HT-29 (cell line): ENCODE measurements at places on chromosomes 3 and 15.
A peak's percentile ranks its signal among the peaks of the same experiment; 100 is the strongest.

GRCh38 chr3:49013738-49014660 lies 4.4 kb downstream of the DALRD3 start:
- DNase-seq = peak; percentile 60

DNA sequence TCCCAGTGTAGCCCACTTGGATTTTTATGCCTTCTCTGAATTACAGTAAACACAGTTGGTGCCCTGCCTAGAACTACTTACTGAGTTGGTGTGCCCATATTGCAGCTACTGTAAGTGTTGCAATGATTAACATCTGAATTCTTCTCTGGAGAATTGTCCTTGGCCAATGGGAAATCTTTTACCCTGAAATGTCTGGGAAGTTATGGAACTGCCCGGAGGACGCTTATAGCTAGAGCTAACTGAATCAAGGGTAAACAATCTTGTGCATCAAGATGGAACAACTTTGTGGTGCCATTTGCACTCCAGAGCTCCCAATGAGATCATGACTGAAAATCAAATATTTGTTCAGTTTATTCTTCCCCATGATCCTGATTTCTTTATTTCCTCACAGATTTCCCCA lies 246.7 kb upstream of the CBLB start:
- DNase-seq = no peak

DNA sequence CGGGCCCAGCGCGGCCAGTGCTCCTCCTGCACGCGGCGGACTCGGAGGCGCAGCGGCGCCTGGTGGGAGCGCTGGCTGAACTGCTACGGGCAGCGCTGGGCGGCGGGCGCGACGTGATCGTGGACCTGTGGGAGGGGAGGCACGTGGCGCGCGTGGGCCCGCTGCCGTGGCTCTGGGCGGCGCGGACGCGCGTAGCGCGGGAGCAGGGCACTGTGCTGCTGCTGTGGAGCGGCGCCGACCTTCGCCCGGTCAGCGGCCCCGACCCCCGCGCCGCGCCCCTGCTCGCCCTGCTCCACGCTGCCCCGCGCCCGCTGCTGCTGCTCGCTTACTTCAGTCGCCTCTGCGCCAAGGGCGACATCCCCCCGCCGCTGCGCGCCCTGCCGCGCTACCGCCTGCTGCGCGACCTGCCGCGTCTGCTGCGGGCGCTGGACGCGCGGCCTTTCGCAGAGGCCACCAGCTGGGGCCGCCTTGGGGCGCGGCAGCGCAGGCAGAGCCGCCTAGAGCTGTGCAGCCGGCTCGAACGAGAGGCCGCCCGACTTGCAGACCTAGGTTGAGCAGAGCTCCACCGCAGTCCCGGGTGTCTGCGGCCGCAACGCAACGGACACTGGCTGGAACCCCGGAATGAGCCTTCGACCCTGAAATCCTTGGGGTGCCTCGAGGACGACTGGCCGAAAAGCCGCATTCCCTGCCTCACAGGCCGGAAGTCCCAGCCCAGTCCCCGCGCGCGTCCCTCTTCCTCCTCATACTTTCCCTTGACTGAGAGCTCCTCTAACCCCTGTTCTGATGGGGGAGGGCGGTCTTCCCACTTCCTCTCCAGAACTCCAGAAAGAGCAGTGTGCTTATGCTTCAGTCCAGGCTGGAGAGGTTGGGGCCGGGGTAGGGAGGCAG lies 1.4 kb upstream of the IL17RC start:
- DNase-seq = peak; percentile 58

DNA sequence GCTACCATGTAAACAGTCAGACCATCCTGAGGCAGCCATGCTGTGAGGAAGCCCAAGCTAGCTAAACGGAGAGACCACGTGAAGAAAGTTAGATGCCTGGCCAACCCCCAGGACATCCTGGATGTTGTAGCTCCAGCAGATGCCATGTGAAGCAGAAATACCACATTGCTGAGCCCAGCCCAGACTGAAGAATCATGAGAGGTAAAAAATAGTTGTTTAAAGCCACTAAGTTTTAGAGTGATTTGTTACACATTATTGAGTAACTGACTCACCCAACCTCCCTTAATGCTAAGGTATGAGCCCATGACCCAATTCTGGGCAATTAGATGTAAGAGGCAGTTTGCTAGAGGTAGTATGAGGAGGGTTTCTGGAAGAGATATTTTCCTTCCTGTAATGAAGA lies 200.5 kb downstream of the THRB start:
- DNase-seq = no peak

DNA sequence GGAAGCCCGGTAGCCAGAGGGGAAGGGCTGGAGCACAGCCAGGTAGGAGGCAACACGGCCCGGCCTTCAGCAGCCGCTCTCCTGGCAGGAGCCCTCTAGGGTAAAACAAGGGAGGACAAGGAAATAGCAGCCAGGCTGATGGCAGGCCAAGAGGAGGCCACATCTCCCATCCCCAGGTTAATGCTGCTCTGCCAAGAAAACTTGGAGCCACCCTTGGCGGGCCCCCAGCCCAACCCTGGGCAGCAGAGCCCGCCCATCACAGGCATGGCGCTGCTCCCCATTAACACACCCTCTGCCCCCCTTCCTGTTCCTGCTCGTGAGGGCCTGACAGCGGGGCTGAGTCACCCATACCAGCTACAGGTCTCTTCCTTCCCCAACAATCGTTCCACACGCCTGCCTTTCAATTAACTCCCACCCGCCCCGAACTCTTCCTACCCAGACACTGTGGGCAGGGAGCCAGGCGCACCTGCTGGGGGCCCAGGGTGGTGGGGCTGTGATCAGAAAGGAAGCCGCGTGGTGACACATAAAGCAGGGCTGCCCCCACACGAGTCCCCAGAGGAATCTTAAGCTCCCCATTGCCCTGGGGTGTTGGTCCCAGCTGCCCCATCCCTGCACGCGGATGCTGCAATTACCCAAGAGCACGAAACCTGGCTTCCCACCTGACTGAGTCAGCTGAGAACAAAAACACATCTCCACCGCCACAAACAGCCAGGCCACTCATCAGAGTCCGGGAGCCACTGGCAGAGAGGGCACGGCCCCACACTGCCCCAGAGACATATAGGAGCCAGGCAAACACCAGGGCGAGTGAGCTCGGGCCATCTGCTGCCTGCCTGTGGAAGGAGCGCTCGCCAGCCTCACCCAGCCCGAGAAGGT lies at the start of gene C15orf62:
Gene C15orf62, plus strand, starts transcription at position 707 of the 873 bp plus-strand sequence. CDS start 516 bp downstream, outside the sequence.
- DNase-seq = peak; percentile 97

DNA sequence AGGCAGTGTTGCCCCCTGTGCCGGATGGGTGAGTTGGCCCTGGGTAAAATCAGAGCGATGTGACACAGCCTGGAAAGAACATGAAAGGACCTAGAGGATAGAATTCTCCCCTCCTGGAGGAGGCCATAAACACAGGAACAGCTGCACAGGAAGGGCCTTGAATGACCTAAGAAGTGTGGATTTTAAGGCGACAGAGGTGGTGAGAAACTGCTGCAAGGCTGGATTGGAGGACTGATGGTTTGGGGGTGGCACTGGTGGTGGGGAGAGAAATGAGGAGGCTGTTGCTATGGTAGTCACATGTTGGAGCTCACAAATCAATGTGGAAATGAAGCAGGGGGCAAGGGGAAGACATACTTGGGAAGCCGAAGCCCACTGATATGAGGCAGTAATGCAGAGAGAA lies 13.8 kb downstream of the XIRP1 start:
- no peak for DNase-seq

- no peak for DNase-seq
These were observed 39.9 kb upstream of the LRTM1 start for GRCh38 chr3:54967731-54968161.

- DNase-seq = no peak
These were observed 598.5 kb downstream of the PDCD6IP start for GRCh38 chr3:34396956-34397355.
